ENCODE measurements at places on chromosomes 7 and 10.

DNA sequence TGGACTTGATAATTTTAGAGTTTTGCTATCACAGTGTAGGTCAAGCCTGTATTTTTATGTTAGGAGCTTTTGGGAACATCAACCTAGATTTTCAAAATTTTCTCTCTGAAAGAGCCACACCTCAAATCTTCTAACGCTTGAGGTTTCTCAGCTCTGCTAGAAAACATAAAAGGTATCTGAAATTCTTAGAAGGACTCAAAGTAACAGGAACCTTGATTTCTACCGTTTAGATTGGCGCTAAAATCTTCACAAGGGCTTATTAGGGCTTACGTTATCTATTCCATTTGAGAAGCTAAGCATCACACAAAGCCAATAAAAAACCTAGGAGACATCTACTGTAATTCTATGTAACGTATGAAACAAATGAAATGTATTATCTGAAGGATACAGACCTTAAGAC, 192.4 kb downstream of the AHR start:
- no peak for DNase-seq

DNA sequence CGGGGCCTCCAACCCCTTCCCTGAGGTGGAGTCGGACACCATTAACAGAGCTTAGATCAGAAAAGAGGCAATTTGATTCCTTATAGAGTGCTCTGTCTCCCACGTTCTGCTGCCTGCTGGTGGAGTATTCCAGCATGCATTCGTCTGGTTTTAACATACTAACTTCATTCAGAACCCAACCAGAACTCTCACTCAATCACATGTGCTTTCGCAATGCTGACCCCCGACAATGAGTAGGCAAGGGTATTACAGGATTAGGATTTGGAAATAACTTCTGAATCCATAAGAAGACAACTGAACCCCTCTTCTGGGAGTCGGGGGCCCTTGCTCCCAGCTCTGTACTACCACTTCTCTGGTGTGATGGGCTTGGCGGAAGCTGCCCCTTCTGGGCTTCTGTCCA, 55.7 kb upstream of the HABP2 start:
- no peak for DNase-seq

DNA sequence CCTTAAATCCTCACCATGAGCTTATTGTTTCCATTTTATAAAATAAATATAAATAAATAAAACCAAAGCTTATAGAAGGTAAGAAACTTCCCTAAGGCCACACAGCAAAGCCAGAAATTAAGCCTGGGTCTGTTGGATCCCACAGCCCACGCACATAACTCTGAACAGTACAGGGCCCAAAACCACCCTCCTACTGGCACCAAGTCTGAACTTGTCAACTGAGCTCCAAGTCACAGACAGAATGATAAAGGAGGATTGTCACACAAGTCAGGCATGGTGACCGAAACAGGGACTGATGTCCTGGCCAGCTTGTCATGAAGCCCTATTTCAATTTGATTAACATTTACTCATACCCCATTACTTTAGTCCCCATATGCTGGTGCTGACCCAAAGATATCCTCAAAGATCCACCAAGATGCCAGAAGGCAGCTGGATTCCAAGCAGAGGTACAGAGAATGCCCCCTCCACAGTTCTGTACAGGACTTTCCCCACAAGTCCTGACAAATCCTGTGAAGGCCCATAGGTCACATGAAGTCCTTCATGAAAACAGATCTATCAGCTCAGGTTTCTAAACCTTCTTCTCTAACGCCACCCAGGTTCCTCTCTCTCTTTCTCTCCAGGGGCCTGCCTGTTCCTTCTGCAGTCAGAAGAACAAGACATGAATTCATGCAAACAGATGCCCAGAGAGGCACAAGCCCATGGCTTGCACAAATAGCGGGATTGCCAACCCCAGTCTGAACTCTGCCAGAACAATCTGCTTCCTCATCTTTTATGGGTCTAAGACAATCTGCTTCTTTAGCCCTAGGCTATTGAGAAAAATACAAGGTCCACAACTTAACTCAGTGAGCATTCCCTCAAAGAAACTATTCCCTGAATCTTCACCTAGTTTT, 60.9 kb downstream of the GLI3 start:
- DNase-seq, result no peak

DNA sequence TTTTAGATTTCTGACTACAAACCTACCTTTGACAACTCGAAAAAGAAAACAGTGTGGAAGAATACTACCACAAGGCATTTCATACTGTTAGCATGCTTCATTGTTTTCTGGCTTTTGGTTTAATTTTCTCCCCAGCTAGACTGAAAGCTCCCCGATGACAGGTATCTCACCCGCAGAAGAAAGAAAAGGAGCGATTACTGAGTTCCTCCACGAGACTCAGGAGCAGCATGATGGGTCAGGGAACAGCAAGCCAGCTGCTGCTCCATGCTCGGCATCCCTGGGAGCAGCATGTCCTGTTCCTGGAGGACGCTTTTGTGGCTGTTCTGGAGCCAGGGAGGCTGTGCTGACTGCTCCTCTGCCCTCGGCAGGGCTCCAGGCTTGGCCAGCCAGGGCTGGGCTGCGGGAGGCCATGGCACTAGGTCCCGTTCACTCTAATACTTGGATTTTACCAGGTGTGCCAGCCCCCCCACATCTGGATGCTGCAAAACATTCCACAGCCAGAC, 133.4 kb downstream of the PRKAG2 start:
- DNase-seq, result peak; percentile 24

DNA sequence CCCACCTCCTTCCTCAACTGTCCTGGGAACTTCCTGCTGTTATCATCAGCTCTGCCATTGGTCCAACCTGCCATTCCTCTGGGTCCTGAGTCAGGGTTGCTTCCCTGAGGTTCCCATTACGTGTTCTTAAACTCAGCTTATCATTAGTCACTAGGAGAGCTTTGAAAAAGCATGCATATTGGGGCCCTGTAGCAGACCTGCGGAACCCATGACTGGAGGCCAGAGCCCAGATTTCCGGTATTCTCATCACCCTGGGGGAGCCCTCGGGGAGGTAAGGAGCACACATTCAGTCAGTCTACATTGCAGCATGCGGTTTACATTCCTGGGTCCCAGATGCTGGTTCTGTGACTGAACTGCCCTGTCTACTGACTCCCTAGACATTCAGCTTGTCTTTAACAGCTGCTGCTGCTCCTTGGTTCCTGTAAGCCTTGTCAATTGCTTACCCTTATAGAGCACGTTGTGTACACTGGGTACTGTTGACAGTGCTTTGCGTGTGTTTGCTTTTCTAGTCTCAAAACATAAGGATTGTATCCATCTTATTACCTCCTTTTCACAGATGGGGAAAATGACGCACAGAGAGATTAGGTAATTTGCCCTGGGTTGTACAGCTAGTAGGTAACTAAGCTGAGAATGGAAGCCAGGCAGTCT, 12.8 kb downstream of the CDHR3 start:
- DNase-seq, result no peak

DNA sequence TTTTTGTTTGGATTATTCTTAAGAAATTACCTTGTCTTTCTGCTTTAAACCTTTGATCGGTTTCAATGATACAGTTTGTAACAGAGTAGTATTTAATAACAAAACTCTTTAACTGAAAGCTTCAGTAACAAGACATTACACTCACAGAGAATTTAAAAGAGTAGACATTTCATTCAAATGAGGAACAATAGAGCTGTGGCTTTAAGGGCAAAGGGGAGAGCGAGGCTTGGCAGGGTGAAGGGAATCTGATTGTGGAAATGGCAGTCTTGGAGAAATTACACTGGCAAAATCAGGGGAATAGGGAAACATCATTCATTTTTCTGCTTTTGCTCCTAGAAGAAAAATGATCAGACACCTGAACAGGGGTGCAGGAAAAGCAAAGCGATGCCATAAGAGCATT, 5.1 kb upstream of the HIPK2 start:
- no peak for DNase-seq

DNA sequence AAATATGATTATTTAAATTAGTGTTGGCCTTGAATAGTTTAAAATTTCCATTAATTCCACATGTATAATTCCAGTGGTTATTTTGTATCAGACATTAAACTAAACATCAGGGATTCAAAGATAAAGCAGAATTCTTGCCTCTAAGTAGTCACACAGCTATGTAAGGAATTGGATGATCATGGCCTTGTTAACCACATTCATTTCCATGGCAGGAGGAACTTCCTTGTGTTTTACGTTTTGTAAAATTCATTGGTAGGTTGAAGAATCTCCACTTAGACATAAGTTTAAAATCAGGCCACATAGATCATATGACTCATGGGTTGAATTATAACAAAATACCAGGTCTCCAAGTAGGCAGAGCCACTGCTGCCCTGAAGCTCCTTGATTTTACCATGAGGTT, 289.7 kb downstream of the PLXDC2 start:
- DNase-seq, result no peak

GRCh38 chr10:103111031-103111917, 81.8 kb downstream of the NT5C2 start:
- DNase-seq, result no peak

DNA sequence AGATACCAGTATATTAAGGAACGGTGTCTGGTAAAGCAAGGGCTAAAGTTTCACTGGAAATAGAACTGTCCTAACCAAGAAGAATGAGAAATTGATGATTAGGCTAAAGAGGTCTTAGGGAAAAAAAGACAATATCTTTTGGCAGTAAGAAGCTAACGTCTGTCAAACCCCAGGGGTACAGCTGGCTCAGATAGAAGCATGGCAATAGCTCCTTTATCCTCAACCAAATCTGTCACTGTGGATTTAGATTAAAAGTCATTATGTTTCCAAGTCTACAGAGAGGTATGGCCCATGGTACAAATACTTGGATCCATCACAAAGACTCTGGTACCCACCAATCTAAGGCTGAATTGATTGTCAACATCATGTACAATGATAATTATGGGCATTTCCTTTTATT, 8.6 kb upstream of the SLC16A9 start:
- no peak for DNase-seq

- no peak for DNase-seq
Observed at GRCh38 chr10:131570716-131571307, 259.3 kb upstream of the TCERG1L start.

GRCh38 chr7:104818961-104819880, 194.8 kb upstream of the KMT2E start:
- no peak for DNase-seq

DNA sequence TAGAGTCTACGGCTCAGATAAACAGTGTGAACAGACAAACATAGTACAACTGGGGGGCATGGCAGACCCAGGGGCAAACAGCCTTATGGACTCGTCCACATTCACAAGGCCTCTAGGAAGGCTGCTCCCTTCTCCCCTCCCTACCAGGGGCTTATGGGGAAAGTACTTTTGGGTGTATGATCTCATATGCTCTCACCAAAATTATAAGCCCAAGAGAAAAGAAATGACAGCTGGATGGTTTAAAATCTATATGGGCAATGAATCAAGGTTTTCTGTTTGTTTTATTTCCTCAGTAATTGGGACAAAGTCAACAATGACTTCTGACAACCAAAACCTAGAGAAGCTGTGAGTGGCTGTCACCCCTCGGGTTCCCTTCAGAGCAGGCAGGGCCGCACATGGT, 144.4 kb downstream of the PKD1L1 start:
- DNase-seq, result no peak

DNA sequence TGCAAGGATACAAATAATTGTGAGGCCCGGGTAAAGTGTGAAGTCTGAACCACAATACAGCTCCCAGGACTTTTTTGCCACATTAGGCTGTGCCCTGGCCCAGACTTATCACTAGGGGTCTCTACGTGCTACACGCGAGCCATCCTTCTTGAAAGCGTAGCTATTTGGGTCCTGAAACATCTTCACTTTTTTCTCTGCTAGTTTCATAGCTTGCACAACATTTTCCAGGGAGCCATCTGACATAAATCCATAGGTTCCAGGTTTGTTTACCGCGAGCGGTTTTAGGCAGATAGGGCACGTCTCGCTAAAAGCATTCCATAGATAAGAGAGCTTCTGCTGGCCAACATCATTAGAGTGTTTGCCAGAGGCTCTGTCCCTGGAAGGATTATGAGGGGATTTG, 226.5 kb downstream of the RPS24 start:
- DNase-seq, result no peak

- DNase-seq, result no peak
Observed at GRCh38 chr7:113730309-113730955, 188.4 kb downstream of the PPP1R3A start.

DNA sequence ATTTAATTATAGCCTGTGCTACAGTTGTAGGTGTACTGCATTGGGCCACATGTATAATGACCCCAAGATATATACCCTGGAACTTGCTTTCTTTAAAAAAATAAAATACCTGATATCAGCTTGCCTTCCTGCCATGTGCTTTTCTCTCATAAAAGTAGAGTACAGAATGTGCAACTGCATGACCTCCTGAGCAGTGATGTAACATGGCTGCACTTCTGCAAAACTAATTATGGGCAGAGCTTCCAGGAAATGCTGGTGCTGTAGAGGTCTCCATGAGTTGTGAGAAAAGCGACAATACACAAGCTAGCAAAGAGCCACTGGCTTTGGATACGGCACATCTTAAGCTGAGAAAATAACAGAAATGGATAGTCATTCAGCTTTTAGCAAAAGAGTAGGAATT, 6.5 kb upstream of the ERLIN1 start:
- DNase-seq, result no peak

- no peak for DNase-seq
Observed at GRCh38 chr7:21984042-21984441, 38.3 kb upstream of the CDCA7L start.

- DNase-seq, result no peak
Observed at GRCh38 chr7:90613088-90613498, 17.0 kb downstream of the CDK14 start.

DNA sequence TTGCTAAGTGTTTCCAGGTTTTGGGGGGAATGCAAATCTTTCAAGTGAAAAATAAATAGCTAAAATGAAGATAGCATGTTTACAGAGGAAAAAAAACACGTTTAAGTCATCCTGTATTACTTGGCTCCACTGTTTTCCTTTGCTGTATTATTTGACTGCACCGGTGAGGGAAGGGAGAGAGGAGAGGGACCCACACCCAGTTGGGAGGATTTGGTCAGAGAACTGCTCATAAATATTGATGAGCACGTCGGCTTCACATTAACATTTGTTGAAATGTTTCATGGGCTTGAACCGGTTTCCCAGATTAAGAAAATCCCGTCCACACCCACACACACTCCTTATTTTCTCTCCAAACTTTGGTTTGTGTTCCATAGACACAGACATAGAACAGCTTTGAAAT, 493.8 kb upstream of the MGMT start:
- DNase-seq, result no peak

DNA sequence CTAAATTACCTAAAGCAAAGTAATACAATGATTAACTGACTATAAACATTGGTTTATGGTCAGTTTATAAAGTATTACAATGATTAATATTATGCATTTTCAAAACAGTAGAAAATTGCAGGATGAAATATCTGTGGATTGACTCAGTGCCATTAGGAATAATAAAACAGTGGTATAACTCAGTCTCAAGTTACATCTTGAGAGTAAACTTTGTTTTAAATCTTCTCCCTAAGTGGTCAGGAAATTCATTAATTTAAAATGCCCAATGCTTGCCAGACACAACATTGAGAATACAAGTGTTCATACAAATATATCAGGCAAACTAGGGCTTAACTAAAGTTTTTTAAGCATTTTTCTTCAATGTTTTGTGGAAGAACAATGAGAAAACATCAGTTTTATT, 257.8 kb downstream of the ETV1 start:
- no peak for DNase-seq

- DNase-seq, result no peak
Observed at GRCh38 chr7:157205438-157205837, 66.7 kb downstream of the UBE3C start.

GRCh38 chr7:131773413-131773812, 217.0 kb upstream of the PODXL start:
- no peak for DNase-seq

GRCh38 chr10:103645141-103646054, 151.9 kb downstream of the NEURL1 start:
- no peak for DNase-seq

All from cerebellum (tissue), 4 donors.